ENCODE measurements at places on chromosomes 13 and 19.

DNA sequence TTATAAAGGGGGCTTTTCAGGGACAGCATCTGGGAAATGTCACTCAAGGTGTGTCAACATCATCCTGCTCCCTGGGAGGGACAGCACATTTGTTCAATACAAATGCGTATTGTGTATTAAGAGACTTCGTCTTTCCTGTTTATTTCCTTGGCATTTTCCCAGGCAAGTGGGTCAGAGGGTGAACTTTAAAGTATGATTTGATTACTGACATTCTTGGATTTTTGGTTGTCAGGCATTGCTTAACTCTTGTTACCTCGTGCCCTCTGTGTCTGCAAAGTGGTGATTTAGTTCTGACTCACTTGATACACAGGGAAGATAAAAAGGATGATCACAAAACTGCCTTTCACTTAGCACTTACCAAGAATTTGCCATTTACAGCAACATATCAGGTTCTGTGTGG is 292.7 kb downstream of the SUCLA2 start:
- DNase-seq = no peak

- no peak for DNase-seq
Observed at GRCh38 chr19:48613024-48613851, 1.6 kb downstream of the FAM83E start.

- no peak for DNase-seq
Observed at GRCh38 chr13:61900033-61900432, 484.4 kb upstream of the PCDH20 start.

GRCh38 chr13:31588893-31589292 is 150.4 kb upstream of the RXFP2 start:
- DNase-seq = no peak

- DNase-seq = no peak
Observed at GRCh38 chr19:8451885-8452284, 7.1 kb downstream of the HNRNPM start.

DNA sequence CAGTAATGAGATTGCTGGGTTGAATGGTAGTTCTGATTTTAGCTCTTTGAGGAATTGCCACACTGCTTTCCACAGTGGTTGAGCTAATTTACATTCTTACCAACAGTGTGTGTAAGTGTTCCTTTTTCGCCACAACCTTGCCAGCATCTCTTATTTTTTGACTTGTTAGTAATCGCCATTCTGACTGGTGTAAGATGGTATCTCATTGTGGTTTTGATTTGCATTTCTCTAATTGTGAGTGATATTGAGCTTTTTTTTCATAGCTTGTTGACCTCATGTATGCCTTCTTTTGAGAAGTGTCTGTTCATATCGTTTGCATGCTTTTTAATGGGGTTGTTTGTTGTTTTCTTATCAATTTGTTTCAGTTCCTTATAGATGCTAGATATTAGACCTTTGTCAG is 245.0 kb downstream of the MTUS2 start:
- DNase-seq = no peak

DNA sequence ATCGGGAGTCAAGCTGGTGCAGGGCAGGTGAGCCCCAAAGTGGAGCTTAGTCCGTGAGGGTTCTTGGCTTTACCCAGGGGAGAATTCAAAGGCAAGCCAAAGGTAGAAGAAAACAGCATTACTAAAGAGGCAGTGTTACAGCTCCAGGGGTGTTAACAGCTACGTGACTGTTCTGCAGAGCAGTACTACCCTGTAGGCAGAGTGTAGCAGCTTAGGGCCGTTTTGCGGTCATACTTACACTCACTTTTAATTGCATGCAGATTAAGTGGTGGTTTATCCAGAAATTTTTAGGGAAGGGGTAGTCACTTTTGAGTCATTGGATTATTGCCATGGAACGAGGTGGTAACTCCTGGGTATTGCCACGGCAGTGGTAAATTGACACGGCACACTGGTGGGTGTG is 482.2 kb downstream of the SLITRK5 start:
- DNase-seq = no peak

DNA sequence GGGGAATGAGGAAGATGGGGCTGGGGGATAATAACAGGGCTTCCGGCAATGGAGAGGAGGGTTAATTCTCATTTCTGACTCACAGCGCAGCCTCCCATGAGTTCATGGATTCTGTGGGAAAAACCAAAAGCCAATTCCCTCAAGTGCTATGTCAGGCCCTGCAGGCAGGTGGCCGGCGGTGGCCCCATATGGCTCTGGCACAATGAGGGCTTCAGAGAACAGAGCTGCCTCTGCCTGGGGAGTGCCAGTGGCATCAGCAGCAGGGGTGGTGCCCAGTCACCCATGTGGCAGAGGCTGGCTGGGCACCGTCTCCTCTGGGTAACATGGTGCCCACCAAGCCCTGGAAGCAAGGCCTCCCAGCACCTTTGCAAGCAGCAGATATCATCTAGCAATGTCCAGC is 69.1 kb downstream of the ALOX5AP start:
- no peak for DNase-seq

- DNase-seq = no peak
Observed at GRCh38 chr13:74586847-74587246, 452.6 kb upstream of the KLF12 start.

GRCh38 chr13:44022196-44022595 is 142.5 kb downstream of the LACC1 start:
- DNase-seq = no peak

DNA sequence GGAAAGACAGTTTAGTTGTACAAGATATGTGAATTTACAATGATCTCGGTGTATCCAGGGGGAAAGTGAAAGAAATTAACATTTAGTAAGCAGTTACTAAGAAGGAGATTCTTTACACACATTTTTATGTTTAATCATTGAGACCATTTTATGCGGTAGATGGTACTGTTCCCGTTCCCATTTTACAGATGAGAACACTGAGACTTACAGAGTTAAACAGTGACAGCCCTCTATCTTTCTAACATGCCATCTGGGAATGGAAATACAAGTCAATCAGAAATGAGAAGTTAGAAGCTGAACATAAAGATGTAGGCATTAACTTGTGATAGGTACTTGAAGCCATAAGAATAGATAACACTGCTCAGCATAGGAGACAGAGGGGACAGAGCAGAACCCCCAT is 144.9 kb downstream of the VWA8 start:
- no peak for DNase-seq

- DNase-seq = no peak
Observed at GRCh38 chr13:112903606-112904195, 65.3 kb upstream of the MCF2L start.

DNA sequence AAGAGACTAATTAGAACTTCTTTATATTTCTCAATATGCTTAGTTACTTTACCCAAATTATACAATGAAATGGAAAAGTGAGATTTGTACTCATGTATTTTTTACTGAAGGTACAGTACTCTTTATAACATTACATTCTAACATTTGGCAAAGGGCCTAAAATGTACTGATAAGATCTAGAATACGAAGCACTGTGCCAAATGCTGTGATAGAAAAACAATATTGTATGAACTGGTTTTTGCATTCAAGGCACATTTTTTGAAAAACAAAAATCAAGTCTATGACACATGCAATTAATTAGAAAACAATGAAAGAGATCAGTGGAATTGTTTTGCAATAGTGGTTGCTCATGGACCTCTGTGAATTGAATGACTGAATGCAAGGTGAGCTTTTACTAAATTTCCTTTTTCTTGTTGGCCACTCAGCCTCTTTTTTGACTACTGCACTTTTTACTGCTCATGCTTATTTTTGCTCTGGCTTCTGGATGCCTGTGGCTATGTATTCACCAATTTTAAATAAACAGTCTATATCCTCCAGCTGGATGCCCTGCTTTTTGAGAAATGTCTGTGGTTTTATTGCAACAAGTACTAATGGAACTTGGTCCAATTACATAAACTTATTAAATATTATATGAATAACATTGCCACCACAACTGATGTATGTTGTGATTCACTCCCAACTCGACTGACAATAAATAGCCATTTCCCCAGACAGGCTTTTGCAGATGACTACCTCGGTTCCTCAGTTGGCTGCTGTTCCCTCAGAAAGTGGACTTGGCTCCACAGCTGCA is 41.4 kb upstream of the OBI1 start:
- DNase-seq = no peak

- DNase-seq = no peak
Observed at GRCh38 chr19:1274081-1274851, 1.1 kb upstream of the FAM174C start.
